Testis (tissue), 5 donors: ENCODE measurements at places on chromosomes 2 and 18. TPM values are rescaled to one million over a fixed set of nuclear protein-coding genes. Genes with fewer than 3 reads are reported as not detected.

DNA sequence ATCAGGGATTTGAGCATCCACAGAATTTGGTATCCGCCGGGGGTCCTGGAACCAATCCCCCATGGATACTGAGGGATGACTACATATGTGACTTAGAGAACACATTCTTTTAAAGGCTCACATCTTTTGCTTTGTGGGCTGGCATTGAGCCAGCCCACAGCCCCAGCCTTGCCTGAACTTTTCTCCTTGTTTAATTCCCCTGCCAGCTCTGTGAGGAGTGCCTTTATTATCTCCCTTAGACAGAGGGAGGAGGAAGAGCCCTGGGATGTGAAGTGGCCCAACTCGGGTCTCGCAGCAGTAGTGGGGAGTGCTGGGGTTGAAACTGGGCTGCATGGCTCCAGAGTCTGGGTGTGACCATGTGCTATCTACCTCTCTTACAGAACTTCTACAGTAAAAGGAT is 7.6 kb downstream of the TTC39C start:
- DNase-seq: no peak
- no peak overlapping the region for H3K27ac ChIP-seq
- no peaks in the 10 kb centered on the region for H3K27me3 ChIP-seq
- peaks cover 4% of the 10 kb centered on the region for H3K4me1 ChIP-seq
- no peaks in the 10 kb centered on the region for H3K36me3 ChIP-seq

DNA sequence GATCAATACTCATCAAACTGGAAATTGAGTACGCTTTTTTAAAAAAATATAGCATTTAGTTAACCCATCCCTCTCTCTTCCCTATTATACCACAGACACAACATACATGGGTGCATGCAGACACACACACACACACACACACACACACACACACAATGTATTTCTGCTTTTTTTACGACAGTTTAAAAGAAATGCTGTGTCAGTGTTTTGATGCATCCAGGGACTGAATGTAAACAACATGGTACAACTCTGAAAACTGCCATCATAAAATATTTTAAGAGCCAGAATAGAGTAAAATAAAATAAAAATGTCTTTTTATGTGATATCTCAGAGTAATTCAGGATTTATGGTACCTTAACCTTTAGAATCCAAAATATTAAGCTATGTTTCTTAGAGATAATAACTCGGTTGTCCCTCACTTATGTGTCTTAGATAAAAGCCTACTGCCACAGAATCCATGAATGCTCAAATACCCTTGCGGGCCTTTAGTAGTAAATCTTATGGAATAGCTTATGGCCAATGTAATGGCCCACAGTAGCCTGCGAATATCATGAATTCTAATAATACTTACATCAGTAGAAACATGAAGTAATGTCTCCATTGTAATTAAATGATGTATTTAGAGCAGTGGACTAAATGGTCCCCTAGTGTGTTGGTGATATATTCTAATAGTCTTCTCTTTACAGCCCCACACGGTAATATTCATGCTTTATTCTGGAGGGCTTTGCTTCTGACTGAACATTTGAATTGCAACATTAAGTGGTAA is 251.6 kb upstream of the FIGN start:
- no peak for DNase-seq
- H3K4me3 ChIP-seq: no peak overlapping the region
- H3K36me3 ChIP-seq: no peaks in the 10 kb centered on the region
- no peak overlapping the region for H3K27ac ChIP-seq

DNA sequence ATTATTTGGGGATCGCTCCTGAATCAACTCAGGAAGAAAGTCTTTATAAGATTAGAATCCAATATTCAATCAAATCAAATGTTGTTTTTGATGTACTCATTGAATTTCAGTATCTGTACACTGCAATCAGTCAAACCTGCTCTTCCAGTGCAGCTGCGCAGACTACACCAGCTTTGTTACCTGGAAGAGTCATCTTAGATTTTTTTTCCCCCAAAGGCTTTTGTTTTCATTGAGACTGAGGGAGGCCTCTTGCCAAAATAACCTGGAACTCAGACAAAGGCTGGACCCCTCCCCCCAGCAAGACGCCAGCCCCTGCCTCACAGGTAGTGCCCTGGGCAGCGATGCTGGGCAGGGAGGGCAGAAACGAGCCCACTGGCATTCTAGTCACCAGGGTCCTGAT is 74.8 kb downstream of the ARHGEF4 start:
- no peaks in the 10 kb centered on the region for H3K4me1 ChIP-seq
- H3K27ac ChIP-seq: no peak overlapping the region
- H3K27me3 ChIP-seq: no peaks in the 10 kb centered on the region

- no peak overlapping the region for H3K4me3 ChIP-seq
- no peaks in the 10 kb centered on the region for H3K27me3 ChIP-seq
- no peaks in the 10 kb centered on the region for H3K36me3 ChIP-seq
- peaks cover 4% of the 10 kb centered on the region for H3K4me1 ChIP-seq
Observed at GRCh38 chr2:65364986-65365733, 67.2 kb downstream of the SPRED2 start.

The OR6B2 gene
- total RNA-seq: not detected

GRCh38 chr2:111535404-111535803 is 348.6 kb downstream of the ANAPC1 start:
- DNase-seq: no peak
- H3K27ac ChIP-seq: no peak overlapping the region
- H3K27me3 ChIP-seq: no peaks in the 10 kb centered on the region

DNA sequence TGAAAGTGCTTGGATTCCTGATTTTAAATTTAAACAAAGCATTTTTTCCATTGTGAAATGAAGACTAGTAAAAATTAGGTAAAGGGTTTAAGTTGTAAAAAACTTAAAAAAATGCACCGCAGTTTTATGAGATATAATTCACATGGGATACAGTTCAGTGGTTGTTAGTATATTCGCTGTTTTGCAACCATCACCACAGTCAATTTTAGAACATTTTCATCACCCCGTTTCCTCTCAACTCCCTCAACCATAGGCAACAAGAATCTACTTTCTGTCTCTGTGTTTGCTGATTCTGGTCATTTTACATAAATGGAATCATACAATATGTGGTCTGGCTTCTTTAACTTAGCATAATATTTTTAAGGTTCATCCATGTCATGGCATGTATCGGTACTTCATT is 4.0 kb downstream of the DGKD start:
- no peak overlapping the region for H3K27ac ChIP-seq
- no peaks in the 10 kb centered on the region for H3K27me3 ChIP-seq
- H3K4me3 ChIP-seq: no peak overlapping the region
- DNase-seq: no peak
- H3K36me3 ChIP-seq: no peaks in the 10 kb centered on the region
- peaks cover 11% of the 10 kb centered on the region for H3K4me1 ChIP-seq

DNA sequence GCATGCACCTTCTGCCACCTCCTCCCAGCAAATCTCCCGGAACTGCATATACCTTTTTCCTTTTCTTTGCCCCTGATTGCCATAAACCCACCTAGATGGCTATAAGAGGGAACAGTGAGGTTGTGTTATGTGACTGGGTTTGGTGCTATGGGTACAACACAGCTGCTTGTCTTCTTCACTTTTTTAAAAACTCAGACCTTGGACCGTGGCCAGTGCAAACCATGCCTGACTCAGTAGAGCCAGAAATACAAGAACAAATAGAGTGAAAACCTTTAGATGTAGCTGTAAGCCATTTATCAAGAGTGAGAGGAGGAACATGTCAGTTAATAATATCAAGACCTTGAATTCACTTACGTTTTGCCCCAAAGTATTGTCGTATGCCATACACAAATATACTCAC is 267.4 kb upstream of the CHAC2 start:
- H3K36me3 ChIP-seq: no peaks in the 10 kb centered on the region
- no peaks in the 10 kb centered on the region for H3K4me1 ChIP-seq
- DNase-seq: no peak
- no peaks in the 10 kb centered on the region for H3K27me3 ChIP-seq

DNA sequence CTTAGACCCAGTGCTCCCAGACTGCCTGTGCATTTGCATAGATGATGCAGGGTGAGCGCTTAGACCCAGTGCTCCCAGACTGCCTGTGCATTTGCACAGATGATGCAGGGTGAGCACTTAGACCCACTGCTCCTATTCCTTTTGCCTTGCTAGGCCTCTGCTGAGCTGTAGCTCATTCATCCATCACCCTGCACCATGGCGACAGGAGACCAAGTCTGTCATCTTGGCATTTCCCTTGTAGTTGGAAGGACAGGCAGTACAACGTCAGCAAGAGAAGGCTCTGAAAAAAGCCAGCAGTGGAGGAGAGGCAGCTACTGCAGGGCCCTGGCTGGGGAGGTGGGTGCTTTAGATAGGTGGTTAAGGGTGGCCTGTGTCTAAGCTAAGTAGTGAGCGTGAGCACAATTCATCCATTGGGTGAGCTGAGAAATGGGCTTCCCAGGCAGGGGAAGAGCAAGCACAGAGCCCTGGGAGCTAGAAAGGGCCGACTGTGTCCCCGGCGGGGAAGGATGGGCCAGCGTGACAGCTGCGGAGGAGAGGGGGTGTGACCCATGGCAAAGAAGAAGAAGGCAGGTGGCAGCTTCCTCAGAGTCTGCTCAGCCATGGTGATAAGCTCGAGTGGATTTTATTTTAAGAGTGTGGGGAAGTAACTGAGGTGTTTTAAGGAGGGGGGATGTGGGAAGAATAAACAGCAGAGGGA is 108.8 kb downstream of the LPIN1 start:
- no peaks in the 10 kb centered on the region for H3K27me3 ChIP-seq
- H3K4me3 ChIP-seq: no peak overlapping the region
- no peak overlapping the region for H3K27ac ChIP-seq
- DNase-seq: no peak

DNA sequence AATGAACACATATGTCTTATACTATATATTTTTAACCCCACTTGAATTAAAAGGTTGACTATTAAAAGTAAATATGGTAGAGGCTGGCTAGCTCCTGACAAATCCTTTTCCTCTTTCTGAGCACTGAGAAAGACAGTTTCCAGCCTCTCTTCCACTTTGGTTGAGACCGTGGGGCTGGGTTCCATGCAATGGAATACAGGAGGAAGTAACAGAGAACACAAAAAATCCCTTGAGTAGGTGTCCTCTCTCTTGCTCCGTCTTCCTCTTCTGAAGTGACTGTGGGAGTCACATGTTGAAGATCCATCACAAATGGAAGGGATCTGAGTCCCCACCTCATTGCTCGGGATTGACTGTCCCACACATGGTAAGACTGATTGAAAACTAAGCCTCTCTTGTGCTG is 36.6 kb upstream of the SIGLEC15 start:
- H3K36me3 ChIP-seq: no peaks in the 10 kb centered on the region
- no peak overlapping the region for H3K27ac ChIP-seq
- no peak for DNase-seq
- H3K27me3 ChIP-seq: no peaks in the 10 kb centered on the region
- H3K4me3 ChIP-seq: no peak overlapping the region

GRCh38 chr18:62384610-62385097 is 59.5 kb downstream of the TNFRSF11A start:
- DNase-seq: peak; percentile 18
- H3K27ac ChIP-seq: no peak overlapping the region
- peak overlapping the region; percentile 39 for H3K4me3 ChIP-seq
- H3K36me3 ChIP-seq: no peaks in the 10 kb centered on the region
- no peaks in the 10 kb centered on the region for H3K4me1 ChIP-seq
- no peaks in the 10 kb centered on the region for H3K27me3 ChIP-seq

The REG3G gene
- 69.7 TPM for total RNA-seq

- H3K4me3 ChIP-seq: no peak overlapping the region
- H3K36me3 ChIP-seq: no peaks in the 10 kb centered on the region
- no peak overlapping the region for H3K27ac ChIP-seq
- H3K4me1 ChIP-seq: no peaks in the 10 kb centered on the region
Observed at GRCh38 chr2:31997653-31998052, 13.2 kb downstream of the MEMO1 start.

DNA sequence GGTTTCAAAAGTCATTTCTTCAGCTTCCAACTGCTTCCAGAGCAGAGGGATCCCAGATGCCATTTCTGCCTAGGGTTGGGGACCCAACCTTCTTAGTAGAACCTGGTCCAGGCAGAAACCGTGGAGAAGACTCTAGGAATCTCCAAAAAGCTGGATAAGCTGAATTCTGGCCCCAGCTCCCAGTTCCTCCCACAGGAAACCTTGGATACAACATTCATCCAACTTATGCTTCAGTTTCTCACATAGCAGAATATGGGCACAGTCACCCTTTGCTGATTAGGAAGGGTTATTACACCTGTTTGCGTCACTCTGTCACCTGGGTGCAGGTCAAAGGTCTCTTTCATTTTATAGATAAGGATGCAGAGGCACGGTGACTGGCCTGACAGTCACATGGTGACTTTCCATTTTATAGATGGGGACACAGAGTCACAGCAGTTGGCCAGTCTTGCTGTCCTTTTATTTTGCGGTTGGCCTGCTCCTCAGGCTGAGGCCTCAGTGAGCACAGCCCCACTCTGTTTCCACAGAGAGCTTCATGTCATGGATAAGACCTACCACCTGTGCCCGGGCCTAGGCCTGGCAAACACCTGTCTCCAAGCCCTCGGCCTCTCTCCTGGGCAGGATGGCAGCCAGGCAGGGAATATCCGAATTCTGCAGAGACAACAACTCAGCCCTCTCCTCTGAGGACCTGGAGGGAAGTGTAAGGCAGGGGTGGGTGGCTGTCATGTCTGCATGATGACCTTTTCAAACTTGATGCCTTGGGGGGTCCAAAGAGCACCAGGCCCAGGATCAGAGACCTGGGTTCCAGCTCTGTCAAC is 148.8 kb downstream of the SMAD7 start:
- H3K27ac ChIP-seq: no peak overlapping the region
- H3K36me3 ChIP-seq: no peaks in the 10 kb centered on the region
- no peak overlapping the region for H3K4me3 ChIP-seq
- no peaks in the 10 kb centered on the region for H3K27me3 ChIP-seq

DNA sequence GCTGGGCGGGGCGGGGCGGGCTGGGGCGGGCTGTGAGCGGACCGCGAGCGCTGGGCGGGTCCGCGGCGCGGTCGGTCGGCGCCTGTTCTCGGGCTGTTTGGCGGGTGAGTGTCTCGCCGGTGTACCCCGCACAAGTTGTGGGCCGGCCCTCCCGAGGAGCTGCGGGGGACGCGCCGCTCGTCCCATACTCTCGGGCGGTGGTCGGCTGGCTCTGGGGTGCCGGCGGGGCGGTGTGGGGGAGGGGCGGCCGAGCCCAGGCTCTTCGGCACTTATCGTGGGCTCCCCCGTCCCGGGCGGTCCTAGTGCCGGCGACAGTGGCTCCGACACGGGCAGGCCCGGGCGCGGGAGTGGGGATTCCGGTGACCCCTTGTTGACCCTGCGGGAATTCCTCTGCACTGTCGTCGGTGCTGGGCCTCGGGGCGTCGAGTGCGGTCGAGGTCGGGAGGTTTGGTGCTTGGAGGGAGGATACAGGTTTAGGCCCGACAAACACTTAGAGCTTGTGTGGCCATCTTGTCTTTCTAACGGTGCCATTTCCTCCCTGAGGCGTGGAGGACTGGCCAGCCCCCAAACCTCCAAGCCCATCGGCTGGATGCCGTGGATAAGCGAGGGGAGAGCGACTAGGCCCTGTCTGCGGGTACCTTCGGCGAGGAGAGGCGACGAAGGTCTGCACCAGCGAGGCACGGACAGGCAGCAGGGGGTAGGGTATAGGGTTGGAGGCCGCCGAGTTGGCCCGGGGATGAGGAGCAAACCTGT is at the start of gene SEPTIN2:
SEPTIN2 (plus strand) TSS at position 47 of the 753 bp plus-strand sequence. CDS start 8,308 bp downstream, outside the sequence.
- H3K27me3 ChIP-seq: no peaks in the 10 kb centered on the region
- peak within 1 kb of the TSS; percentile 99 for H3K27ac ChIP-seq
- no peaks in the 10 kb centered on the region for H3K36me3 ChIP-seq
- H3K4me3 ChIP-seq: peak within 1 kb of the TSS; percentile 94
- H3K4me1 ChIP-seq: peaks cover 25% of the 10 kb centered on the region
- peak; percentile 86 for DNase-seq
